ENCODE measurements at places on chromosomes 4 and X.

DNA sequence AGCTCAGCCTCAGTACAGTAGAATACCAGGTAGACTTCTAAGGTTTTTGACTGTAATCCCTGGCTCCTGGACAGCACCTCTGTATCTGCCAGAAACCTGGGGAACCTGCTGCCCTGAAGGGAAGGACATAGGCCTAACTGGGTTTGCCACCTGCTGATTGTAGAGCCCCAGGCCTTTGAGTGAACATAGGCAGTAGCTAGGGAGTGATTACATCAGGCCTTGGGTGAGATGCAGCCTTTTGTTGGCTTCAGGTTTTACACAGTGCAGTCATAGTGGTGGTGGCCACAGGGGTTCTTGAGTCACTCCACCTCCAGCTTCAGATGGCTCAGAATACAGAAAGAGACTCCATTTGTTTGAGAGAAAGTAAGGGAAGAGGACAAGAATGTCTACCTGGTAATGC, 19.3 kb downstream of the IQCM start:
- no peak for DNase-seq

- no peak for DNase-seq
Observed at GRCh38 chr4:128810331-128810870, 901 bp downstream of the JADE1 start.

DNA sequence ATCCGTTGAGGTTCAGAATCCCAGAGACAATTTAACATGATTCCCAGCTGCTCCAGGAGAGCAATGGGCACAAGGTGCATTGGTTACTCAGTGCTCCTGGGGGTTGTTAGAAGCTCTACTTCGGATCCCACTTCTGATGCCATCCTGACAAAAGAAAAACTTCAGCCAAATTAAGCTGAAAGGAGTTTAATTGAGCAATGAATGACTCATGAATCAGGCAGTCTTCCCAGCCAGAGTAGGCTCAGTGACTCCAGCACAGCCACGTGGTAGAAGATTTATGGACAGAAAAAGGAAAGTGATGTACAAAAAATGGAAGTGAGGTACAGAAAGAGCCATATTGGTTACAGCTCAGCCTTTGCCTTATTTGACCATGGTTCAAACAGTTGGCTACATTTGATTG, 95.7 kb downstream of the PWWP3B start:
- no peak for DNase-seq

- no peak for DNase-seq
Observed at GRCh38 chr4:184587221-184587620, 62.0 kb downstream of the CASP3 start.

DNA sequence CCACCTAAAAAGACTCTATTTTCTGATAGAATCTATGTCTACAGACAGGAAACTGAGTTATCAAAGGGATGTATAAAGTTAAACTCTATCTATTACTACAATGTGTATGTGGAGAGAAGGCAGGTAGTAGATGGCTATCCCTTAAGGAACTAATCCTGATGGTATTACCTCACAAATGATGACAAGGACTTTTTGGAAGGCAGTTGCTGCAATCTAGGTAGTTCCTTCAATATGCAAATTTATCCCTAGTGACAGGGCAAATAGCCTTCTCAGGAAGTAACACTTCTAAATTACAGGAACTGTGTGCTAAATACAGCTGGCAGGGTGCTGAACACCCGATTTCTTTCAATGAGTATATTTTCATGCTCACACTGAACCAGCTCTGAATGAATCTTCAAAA, 177.4 kb downstream of the COL25A1 start:
- DNase-seq: no peak

- DNase-seq: no peak
Observed at GRCh38 chrX:48107717-48108116, 22.7 kb upstream of the SPACA5B start.

DNA sequence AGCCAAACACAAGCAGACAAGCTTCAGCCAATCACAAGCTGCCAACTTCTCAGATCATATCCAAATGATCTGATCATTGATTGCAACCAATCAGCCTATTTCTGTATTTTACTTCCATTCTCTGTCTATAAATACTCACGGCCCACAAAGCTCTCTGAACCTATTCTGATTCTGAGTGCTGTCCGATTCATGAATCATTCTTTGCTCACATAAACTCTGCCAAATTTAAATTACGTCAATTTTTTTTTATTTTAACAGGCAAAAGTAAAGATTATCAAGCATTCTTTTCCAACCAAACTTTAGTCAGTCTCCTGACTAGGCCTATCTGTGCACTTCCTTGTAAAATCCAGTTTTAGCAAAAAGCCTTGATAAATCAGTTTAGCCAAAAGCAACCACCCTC, 1.8 kb upstream of the TCEANC start:
- no peak for DNase-seq

DNA sequence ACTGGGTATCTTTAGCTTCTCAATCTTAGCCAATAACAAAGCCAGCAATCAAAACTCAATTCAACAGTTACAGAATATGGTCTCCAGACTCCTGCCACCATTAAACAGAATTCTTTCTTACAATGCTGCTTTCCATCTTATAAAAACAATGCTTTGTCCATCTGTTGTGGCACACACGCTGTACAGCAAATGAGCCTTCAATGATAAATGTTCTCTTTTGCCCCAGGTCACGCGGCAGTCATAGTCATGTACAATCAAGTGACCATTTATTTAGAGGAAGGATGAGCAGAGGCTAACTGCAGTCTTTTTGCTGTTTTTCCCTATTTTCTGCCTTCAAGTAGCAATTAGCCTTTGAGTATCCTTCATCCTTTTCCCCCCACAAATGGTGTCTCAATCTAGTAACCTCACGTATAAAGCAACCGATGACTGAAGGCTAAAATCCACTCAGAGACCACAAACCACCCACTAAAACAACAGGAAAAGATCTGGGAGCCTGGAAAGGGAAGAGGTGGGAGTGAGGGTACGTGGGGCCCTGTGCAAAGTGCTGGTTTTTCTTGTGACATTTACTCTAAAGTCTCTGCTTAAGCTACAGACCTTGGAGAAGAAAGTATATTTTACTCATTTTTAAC, 24.4 kb downstream of the TRIM2 start:
- DNase-seq: no peak

- no peak for DNase-seq
Observed at GRCh38 chr4:147498031-147498660, 17.2 kb downstream of the EDNRA start.

DNA sequence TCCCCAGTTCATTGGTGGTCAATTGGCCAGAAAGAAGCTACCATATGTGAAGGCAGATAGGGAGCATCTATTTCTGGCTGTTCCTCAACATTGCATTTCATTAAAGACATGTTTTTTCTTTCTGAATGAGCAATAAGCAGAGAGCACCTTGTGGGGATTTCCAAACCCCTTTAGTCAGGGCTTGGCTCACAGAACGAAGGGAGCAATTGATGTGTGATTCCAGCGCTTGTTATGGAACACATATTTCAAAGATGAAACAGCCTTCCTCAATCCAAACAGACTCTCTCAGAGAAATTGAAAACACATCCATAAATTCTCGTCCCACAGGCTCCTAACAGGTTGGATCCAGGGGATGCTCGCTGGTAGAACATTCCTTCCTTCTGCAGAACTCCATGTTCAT, 84.1 kb downstream of the CLCN4 start:
- no peak for DNase-seq

DNA sequence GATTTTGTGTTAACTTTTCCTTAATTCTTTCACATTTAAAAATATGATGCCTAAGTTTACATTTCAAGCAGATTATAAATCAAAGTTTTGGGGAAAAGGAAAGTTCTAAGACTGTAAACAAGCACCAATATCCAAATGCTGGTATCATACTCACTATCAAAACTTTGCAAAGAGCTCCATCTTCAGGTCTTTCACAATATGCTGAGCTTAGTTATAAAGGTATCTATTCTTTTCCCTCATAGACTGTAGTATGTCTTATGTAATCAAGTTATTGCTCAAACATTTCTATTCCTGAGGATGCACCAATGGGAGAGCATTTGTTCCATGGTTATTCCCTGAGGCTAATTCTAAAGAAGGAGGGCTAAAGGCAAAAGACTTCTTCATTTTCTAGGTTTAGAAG, 207.9 kb upstream of the FAM241A start:
- DNase-seq: no peak

DNA sequence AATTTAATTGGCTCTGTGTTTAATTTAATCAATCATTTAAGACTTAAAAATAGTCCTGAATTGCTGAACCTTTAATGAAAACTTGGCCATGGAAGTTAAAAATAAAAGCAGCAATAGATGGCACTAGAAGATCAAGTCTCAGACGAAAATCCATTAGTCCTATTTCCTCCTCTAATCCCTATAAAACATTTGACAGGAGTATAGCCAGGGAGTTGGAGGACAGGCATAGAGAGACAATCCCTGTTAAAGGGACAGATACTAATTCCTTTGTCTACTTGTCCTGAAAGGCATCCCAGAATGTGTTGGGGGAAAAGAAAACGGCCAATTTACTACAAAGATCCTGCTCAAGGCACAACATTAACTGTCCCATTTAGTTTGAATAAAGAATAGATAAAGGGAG, 276.3 kb upstream of the TACR3 start:
- DNase-seq: no peak

DNA sequence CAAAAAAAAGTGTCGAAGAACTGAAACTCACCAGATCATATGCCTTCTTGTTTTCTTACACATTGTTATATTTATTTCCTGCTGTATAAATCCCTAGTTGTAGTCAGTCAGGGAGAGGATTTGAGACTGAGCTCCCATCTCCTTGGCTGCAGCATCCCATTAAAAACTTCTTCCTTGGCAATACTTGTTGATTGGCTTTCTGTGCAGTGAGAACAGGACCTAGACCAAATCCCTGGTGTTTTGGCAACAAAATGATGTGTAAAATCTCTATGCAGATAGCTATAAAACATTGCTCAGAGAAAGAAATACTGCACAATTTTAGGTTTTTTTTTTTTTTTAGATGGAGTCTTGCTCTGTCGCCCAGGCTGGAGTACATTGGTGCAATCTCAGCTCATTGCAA, 47.9 kb downstream of the TRIML1 start:
- no peak for DNase-seq

- no peak for DNase-seq
Observed at GRCh38 chrX:103356858-103357257, 552 bp downstream of the TCEAL9 start.

DNA sequence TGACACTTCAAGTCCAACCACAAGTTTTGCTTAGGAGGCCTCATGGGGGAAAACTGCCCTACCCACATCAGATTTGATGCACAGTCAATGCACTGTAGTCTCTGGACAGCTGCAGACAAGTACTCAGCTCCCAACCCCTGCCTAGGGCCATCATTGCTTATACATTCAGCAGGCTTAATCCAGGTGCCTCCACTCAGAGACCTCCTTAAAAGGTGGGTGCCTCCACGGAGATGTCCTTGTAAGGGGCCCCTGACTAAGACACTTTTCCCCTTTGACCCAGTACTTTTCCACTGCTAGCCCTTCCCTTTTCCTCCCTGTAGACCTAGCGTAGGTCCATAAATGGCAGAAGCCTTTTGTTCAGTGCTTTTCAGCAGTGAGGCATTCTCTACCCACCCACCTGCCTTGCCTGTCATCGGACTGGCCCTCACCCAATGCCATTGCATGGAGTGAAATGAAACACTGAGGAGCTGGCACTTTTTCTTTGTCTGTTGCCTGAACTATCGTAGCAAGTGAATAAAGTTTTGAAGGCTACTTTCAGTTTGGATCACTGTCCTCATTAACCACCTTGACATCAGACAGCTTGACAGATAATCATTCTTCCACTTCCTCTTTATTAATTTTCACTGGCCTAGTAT, 23.8 kb upstream of the PLK4 start:
- DNase-seq: no peak

DNA sequence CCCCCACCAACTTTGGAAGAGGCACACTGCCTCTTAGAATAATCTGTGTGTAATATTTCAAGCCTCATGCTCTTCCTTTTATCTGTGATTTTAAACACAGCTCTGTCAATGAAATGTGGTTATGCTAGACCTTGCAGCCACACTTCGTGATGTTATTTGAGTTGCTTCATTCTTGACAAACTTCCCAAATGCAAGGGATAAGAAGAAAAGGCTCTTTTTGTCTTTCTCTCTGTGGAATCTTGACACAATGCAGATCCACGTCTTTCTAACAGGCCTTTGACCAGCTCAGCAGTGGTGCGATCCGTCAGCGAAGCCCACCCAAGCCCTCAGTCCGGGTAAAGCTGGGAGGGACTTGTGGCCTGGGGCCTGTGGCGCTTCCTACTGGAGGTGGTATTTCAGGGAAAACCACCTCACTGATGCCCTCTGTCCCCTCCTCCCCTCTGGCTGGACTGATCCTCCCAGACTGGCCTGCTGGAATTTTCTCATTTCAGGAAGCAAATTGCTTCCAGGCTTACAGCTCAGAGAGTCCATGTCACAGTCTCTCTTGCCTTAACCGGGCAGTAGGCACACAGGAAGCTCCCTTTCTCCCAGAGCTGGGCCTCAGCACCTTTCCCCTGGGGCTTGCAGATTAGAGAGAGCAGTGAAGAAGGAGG, 19.5 kb upstream of the CCKAR start:
- no peak for DNase-seq

- DNase-seq: no peak
Observed at GRCh38 chrX:10433296-10433965, 187.0 kb downstream of the MID1 start.

DNA sequence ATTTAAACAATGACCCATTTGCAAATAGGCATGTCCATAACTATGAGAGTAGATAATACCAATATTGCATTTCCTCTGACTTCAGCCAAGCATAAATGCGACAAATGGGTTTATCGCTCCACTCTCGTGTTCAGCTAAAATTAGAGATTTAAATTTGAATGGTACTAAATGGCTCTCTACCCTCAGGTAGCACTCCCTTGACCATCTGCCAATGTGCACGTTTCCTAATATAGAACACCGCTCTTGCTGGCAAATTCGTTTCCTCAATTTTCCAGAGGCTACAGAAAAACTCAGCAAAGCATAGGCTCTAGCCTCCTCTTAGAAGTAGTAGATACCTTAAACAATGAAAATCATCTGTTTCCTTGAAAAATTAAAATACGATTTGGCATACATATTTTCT, 251.6 kb downstream of the ADGRA3 start:
- DNase-seq: no peak

GRCh38 chr4:7649741-7650531, 215.2 kb upstream of the PSAPL1 start:
- DNase-seq: peak; percentile 37

GRCh38 chrX:114611018-114611619, 27.2 kb downstream of the HTR2C start:
- DNase-seq: no peak

DNA sequence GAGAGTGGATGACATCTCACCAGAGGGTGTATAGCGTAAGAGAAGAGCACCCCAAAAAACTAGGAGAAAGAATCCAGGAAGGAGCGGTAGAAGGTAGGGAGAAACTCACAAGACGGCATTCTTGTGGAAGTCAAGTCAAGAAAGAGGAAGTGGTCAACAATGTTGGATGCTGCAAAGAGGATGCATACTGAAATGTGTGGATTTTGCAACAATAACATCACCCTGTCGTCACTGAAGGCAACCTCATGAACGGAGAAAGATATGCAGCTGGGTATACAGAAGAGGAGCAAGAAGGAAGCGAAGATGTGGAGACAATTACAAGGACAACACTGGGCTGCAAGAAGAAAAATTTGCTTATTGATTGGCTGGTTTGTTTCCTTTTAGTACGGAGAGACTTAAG, 11.4 kb upstream of the TAPT1 start:
- no peak for DNase-seq

- DNase-seq: no peak
Observed at GRCh38 chr4:156952078-156952759, 19.4 kb downstream of the PDGFC start.

Data from stimulated activated CD4-positive, alpha-beta T cell treated with anti-CD3 and anti-CD28 coated beads, TNF-alpha, amount 100 ng/mL, for 24 hours (primary cell).